ENCODE measurements at places on chromosomes 5 and 9. TPM values are rescaled to one million over a fixed set of nuclear protein-coding genes. Genes with fewer than 3 reads are reported as not detected.

DNA sequence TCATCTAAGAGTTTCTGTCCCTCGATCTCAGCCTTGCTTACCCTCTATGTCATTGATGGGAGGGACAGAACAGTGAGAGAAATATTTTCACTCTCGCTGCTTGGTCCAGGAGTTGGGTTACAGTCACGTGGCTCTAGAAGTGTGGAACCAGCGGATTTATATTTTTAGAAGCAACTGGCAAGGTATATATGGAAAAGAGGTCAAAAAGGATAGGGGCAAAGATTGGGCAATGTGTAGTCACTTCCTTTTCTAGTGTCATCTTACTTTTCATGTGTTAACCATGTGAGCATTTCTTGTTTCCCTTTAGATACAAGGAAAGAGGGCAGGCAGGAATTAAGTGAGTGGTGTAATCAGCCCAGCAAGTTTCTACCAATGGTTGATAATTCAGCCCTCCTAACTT, 111.5 kb upstream of the ZNF366 start:
- H3K4me3 ChIP-seq, result no peak overlapping the region
- H3K27me3 ChIP-seq, result no peaks in the 10 kb centered on the region
- H3K4me1 ChIP-seq, result no peaks in the 10 kb centered on the region
- no peak overlapping the region for H3K27ac ChIP-seq

The DOCK8 gene
- 288 TPM for total RNA-seq

GRCh38 chr5:79077680-79078365, 8.3 kb downstream of the BHMT2 start:
- H3K4me1 ChIP-seq, result no peaks in the 10 kb centered on the region
- H3K4me3 ChIP-seq, result no peak overlapping the region
- no peaks in the 10 kb centered on the region for H3K36me3 ChIP-seq
- no peaks in the 10 kb centered on the region for H3K27me3 ChIP-seq
- no peak for DNase-seq
- H3K27ac ChIP-seq, result no peak overlapping the region

- H3K4me3 ChIP-seq, result no peak overlapping the region
- no peak overlapping the region for H3K27ac ChIP-seq
Measured at GRCh38 chr5:31900296-31900865, 261.4 kb downstream of the PDZD2 start.

DNA sequence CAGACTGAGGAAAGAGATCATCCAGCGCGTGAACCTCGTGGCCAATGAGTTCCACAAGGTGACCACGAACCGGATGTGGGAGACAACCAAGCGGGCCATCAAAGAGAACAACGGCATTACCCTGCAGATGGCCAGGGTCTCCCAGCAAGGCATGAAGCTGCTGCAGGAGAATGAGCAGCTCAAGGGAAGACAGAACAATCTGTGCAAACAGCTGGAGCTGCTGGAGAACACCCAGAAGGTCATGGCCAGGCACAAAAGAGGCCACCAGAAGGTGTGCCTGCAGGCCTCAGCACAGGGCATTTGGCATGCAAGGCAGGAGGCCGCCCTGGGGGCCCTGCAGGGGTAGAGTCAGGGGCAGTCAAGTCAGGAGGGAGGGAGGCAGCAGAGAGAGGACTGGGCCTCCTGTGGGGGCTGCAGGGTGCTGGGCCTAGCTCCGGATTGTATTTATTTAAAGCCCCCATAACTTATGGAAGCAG, 4.2 kb downstream of the PTRH1 start:
- H3K4me1 ChIP-seq, result peaks cover 15% of the 10 kb centered on the region
- H3K27ac ChIP-seq, result no peak overlapping the region
- no peaks in the 10 kb centered on the region for H3K27me3 ChIP-seq
- no peaks in the 10 kb centered on the region for H3K36me3 ChIP-seq

Measured in B cell (primary cell).